Immature natural killer cell (primary cell): ENCODE measurements at places on chromosomes 13 and 19.
A peak's percentile ranks its signal among the peaks of the same experiment; 100 is the strongest.

- no peak for DNase-seq
Observed at GRCh38 chr19:6378041-6378440, 2.3 kb upstream of the PSPN start.

DNA sequence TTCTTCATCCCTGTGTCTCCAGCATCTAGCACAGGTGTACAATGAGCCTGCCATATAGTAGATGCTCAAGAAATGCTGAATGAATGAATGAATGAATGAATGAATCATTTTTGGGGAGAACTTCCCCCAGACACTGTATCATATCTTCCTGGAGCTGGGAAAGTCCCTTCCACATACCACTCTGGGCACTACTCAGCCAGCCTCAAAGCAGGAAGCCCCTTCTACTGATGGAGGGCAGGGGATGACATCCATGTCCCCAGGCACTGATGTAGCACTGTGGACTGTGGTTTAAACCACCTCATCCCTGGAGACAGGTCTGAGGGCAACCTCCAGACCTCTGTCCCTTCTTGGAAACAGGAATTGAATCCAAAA, 4.8 kb downstream of the GNA15 start:
- DNase-seq, result no peak

DNA sequence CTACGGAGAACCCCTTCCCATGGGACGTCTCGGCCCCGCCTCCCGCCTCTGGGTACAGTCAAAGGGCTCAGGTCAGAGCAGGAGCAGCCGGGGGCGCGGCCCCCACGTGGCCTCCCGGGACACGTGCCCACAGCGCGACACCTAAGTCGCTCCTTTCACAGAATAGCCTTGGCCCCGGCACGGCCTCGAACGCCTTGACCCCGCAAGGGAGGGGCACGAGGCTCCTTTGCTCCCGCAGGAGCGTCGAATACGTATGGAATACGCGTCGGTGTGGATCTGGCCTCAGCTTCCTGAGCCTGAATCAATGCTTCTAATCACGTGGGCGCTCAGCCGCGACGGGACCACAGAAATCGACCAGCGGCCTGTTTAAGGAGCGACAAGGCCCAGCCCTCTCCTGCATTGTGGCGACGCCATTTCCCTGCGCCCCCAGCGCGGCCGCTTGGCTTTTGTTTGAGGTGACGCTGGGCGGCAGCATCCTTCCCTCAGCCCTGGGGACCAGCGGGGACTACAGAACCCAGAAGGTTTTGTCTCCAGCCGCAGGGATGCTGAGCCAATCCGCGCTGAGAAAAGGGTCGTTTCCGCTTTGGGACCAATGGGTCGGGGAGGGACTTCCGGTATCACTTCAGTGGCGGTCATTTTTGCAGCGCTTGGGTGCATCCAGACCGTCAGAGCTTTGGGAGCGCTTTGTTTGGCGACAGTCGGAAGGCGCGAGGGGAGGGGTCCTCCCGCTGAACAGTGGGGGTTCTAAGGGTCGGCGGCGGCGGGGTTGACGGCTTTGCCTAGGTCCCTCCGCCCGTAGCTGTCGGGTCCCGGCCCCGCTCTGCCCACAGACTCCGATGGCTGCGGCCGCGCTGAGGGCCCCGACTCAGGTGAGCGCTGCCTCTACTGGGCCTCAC, at the start of gene ZIK1:
TSS of gene ZIK1 (plus strand) at position 625 of the 896 bp plus-strand sequence. CDS start at position 837, 212 bp downstream.
- peak; percentile 86 for DNase-seq

DNA sequence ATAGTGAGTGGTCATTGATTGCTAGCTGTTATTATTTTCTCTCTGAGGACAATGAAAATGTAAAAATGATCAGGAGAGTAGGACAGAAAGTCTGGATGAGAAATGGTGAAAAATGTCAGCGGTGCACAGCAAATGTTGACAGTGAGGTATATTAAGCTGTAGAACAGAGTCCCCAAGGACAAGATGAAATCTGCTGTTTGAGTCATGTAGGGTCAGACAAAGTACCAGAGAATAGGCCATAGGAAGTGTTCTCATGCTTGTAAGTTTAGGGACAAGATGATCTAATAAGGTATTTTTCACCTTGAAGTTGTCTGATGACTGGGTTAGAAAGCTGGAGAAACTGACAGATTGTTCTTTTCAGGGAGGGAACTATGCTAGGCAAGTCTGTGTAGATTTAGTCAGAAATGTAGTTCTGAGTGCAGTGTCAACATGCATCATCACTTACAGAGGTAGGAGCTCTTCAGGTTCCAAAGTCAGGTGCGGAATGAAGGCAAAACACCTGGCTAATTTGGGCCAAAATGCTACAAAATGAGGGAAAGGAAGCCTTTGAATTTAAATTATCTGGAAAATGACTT, 369.3 kb downstream of the DLEU7 start:
- DNase-seq, result no peak

DNA sequence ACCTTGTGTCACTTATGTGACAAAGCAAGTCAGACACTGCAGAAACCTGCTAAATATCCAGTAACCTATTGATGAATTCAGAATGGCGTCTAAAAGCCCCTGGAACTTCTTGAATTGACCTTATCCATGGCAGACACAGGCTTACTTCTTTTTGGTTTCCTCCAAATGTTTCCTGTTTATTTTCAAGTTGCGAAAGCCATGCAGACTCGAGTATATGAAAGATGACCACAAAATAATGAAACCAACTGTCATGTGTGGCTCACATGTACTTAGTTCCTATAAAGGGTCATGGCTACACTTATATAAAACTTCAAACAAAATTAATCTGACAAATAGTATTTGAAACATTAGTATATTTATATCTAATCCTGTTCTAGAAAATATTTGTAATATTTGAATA, 113.1 kb upstream of the FNDC3A start:
- no peak for DNase-seq

DNA sequence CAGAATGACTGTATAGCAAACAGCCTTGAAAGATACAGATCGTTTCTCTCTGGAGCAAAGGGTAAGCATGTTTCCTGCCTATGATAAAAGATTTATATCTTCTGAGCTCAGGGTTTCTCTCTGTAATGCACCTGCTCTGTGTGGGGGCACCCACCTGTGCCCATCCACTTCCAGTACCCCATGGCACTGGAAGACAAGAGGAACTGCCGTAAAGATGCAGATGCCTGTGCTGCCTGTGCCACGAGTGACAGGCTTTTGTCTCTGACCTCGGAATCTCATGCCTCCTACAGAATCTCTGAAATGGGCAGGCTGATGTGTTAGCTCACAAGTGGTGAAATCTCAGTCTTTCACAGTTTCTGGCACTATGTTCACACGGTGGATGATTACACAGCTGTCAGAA, 50.3 kb upstream of the ATP11A start:
- DNase-seq, result no peak

- DNase-seq, result no peak
Observed at GRCh38 chr13:110525328-110526319, 35.9 kb downstream of the RAB20 start.

GRCh38 chr13:35630551-35631275, 154.2 kb upstream of the MAB21L1 start:
- no peak for DNase-seq

DNA sequence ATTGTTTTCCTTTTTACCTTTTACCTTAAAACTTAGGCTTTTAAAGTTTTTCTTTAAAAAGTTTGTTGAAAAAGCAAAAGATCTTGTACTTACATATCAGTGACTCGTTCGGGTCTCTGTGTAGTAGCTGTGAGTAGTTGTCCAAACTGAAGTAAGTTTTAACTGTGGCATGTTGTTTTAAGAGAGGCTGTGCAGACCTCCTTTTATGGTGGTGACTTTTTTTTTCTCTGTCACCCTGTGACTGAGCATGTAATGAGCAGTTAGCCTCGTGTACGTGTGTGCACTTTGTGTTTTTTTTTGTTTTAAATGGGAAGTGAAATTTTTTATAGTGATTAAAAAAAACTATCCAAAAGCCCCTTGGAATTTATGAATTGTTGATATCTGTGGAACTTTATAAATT, at the start of gene GPR183:
TSS of gene GPR183 (minus strand) at position 153 of the 400 bp plus-strand sequence. CDS start 11,254 bp downstream, outside the sequence.
- no peak for DNase-seq

GRCh38 chr13:100673713-100674571, 653 bp downstream of the TMTC4 start:
- DNase-seq, result peak; percentile 67

GRCh38 chr13:46327246-46327645, 59.8 kb downstream of the RUBCNL start:
- no peak for DNase-seq

DNA sequence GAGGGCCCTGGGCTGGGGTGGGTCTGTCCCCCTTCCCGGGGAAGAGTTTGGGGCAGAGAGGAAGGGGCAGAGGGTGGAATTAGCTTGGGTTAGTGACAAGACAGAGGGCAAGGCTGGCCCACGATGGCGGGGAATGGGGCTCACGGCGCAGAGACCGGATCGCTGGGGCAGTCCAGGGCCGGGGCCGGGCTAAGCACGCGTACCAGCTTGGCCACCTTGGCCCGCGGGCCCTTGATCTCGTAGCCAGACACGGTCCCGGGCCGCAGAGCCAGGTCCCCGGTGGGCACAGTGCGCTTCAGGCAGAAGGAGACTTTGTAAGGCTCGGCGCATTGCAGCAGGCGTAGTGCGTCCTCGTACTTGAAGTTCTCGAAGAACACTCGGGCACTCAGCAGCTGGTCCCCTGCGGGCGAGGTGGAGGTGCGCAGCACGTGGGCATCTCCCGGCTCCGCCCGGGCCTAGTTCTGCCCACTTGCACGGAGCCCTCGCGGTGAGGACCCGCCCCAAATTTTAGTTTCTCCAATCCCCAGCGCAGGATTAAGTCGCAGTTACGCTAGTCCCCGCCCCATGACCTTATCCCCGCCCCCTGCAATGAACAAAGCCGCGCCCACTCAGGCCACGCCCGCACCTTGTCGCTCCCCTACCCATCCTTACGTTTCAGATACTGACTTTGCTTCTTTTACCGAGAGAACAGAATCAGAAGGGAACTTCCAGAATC, 8.6 kb upstream of the HIPK4 start:
- DNase-seq, result no peak

DNA sequence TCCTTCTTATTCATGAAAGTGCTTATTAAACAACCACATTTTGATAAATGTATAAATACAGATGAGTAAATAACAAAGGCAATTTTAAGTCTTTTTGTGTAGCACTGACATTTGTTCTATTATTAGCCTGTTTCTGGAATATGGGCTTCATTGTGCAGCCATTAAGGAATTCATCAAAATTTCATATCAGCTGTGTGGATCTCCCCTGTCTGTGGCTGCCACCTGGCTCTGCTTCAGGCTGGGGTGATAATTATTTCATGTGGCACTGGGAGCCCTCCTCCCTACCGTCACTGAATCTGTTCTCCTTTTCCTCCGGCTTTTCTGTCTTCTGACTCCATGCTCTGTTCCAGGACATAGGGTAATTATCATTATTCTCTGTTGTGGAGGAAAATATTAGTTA, 57.1 kb downstream of the LMO7 start:
- DNase-seq, result no peak
